NCI-H2081 treated with DMSO at 0.1 percent for 48 hours (cell line): ENCODE measurements at places on chromosomes 7 and 10.

DNA sequence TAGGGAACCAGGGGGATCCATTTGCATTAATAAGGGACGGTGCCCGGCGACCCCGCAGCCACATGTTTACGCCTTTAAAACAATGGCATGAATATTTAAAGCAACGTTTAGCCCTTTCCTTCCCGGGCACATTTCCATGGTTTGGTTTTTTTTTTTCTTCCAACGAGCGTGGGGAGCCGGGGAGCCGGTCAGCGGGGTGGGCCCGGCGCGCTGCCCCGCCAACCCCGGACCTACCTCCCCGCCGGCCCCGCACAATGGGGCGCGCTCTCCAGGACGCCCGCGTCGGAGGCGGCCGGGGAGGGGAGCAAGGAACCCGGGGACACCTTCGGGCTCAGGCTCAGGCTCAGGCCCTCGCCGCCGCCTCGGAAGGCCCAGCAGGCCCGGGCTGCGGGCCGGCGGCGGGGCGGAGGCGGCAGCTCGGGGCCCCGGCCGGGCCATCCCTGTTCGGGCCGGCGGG lies 1.0 kb downstream of the SEPHS1 start:
- no peak for DNase-seq

DNA sequence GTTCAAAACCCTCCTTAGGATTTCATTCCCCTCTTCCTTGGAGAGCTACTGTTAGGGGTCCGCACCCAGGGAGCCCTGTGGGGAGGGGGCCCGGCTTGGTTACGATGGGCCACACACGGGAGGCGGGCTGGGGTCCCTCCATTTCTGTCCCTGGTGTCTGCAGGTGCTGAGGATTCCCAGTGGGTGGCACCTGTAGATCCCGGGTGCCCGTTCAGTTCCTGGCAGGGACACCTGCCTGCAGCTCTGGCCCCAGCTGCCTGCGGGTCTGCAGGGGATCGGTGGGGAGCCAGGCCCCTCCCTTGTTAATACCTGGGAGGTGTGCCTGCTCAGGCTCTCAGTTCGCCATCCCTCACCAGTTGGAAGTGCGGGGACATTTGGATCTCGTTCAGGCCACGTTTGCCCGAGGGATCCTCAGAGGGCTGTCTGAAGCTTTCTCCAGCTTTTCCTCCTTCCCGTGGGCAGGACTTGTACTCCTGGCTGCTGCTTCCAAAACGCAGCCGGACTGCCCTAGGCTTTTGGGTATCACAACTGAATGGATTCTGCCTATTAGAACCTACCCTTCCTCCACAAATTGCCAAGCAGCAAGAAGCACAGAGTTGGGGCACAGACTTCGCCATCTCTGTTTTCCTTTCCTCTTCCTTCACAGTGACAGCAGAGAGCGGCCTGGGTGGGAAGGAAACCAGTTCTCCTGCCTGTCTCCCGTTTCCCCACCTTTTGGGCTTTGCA lies 22.3 kb upstream of the IL15RA start:
- DNase-seq = peak; percentile 16

GRCh38 chr10:70198696-70199466 lies 28.6 kb upstream of the SAR1A start:
- no peak for DNase-seq

- no peak for DNase-seq
These were observed 628 bp downstream of the MPLKIP start for GRCh38 chr7:40133561-40134427.

- no peak for DNase-seq
These were observed 107.6 kb downstream of the VIPR2 start for GRCh38 chr7:159036916-159037605.

- no peak for DNase-seq
These were observed 128.4 kb upstream of the FZD1 start for GRCh38 chr7:91135703-91136430.

DNA sequence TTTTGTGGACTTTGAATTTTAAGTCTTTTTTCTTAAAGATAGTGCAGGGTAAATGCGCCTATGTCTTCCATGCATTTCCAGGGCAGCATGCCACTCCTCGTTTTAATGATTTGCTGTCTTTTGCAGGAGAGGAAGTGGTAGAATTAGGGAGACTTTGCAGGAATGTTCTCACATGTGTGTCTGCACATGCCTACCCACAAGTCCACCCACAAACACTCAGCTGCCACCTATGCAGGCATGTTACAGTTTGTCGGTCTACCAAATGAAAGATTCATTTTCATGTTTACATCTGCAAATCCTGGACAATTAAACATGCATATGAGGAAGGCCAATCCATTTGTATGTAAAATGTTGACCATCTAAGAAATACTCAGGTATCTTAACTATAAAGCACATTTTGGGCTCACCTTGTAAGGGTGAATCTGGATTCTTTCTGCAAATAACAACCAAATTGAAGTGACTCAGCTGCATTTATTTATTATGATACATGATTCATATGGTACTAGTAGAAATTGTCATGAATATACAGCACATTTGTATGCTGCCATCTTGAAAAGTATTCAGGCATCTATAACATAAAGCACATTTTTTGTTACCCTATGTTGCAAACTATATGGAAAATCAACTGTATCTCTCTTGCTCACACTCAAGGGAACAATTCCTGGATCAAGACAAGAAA lies 4.7 kb upstream of the TEX36 start:
- DNase-seq = no peak

- no peak for DNase-seq
These were observed 211.1 kb upstream of the TCF7L2 start for GRCh38 chr10:112738606-112739591.

- DNase-seq = no peak
These were observed 310.9 kb upstream of the ZNF32 start for GRCh38 chr10:43959364-43960134.

- no peak for DNase-seq
These were observed 267.6 kb downstream of the SKIDA1 start for GRCh38 chr10:21257919-21258318.

- no peak for DNase-seq
These were observed 2.2 kb upstream of the CUX1 start for GRCh38 chr7:101814991-101815825.

GRCh38 chr10:109743574-109743973 lies 179.7 kb downstream of the XPNPEP1 start:
- no peak for DNase-seq

- no peak for DNase-seq
These were observed 5.3 kb upstream of the DHTKD1 start for GRCh38 chr10:12063483-12063818.

DNA sequence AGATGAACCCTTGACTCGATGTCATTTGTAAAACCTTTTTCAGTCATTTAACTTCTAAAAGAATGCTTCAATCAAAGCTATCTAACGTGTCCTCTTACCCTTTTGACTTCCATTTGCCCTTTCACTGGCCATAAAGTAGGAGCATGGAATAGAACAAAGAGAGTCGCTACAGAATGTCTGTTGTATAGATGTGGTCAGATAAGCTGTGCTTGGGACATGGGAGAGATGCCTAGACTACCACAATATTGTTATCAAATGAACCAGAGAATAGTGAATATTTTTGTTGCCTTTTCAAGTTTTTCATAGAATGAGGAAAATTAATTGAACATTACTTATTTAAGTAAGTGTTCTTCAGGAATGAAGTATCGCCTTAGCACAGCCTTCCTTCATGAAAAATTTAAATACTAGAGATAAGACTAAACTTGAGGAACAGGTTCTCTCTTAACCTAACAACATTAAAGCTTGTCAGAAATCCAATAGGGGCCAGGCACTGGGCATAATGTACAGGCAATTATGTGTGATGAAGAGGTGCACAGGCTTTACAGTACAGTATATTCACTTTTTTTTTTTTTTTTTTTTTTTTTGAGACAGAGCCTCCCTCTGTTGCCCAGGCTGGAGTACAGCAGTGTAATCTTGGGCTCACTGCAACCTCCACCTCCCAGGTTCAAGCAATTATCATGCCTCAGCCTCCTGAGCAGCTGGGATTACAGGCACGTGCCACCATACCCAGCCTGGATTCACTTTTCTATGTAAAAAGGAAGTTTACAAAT lies 7.5 kb upstream of the KMT2E start:
- DNase-seq = no peak

DNA sequence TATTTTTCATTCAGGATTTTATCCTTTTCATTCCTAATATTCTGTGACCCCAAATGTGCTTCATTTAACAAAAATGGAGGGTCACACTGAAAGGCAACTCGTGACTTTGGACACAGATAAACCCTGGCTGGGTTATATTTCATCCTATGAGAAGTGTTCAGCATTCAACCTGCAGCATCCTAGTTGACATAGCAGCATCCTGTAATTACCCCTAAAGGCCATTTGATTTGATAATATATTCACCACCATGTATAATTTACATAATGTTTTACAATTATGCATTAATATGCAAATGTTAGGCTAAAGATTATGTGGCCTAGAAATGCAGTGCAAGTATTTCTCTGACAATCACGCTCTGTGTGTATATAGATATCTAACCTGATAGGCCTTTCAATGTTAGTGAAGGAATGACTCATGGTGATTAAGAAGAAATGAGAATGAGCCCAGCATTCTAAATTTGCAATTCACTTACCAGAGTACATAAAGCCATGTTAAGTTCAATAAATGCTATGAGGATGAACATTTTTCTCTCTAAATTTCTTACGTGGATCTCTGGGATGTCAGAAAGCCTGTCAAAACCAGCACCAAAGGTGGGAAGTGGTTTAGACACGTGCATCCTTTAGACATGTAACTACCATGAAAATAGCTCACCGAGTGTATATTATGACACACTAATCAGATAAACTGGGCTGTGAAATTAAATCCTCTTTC lies 337.7 kb upstream of the AOAH start:
- DNase-seq = no peak

DNA sequence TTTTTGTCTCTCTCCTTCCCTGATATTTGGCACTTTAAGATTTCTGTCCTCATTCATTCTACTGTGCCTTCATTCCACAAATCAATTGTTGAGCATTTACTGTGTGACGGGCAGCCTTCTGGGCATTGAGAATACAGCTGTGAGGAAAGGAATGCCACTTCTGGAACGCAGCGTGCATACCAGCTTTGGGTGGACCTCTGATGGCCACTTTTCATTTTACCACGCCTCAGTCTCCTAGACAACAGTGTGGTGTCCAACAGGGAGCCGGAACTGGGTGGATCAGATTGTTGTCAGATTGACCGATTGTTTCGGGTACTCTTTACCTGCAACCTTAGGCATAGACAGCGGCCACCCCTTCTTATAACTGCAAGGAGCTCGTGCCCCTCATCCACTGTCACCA lies 222.7 kb upstream of the DPP6 start:
- DNase-seq = no peak

DNA sequence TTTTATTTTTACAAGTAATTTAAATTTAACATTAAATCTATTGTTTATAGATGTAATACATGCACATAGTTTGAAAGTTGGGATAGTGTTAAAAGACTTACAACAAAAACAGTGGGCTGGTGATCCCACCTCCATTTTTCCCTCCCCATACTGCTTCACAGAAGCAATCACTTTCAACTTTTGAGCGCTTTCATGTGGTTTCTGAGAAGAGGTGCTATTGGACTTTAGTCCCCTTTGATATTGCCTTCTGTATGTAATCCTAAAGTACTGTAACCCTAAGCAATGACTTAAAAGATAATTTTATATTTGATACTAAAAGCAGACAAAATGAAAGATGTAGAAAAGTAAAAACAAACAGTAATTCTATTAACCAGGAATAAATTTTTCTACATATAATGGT lies 88.1 kb upstream of the FAM171A1 start:
- no peak for DNase-seq

DNA sequence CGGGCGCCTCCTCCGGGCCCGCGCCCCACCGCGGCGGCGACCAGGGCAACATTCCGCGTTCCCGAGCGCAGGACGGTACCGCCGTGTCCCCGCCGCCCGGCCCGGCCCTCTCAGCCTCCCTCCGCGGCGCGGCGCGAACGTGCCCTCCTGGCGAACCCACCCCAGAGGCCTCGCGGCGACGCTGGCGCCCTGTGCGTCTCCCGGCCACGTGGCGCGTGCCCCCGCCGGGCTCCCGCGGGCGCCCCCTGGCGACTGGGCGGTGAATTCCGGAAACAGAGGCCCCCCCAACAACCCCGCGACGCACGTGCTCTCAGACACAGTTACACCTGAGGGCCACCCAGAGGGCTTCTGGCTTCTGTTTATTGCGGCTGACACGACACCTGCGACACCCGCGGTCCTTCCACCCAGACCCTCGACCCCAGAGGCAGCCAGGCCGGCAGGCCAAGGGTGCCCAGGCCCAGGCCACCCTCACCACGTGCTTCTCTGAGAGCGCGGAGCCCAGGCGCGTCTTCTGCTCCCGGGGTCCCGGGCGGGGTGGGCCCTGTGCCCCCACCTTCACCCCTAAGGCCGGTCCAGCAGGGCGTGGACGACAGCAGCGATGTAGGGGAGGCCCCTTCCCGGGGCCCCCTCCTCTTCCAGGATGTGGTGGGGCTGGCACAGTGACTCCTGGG lies at the start of gene SAP25:
Gene SAP25 (minus strand): TSS at position 210 of the 671 bp plus-strand sequence. CDS start 158 bp downstream, at position 52.
- DNase-seq = no peak

- DNase-seq = no peak
These were observed 10.2 kb downstream of the APBB1IP start for GRCh38 chr10:26448292-26448691.

DNA sequence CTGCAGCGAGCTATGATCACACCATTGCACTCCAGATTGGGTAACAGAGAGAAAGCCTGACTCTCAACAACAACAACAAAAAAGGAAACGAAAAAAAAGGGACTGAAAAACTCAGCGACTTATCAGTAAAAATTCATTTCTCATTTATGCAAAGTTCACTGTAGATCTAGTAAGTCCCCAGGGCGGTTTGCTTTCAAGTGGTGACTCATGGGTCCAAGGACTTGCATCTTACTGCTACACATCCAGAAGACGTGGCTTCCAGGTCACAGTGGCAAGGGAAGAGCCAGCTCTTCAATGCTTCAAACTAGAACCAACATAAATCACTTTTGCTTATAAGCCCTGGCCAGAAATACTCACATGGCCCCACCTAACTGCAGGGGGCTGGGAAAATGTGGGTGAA lies 178.3 kb upstream of the AUTS2 start:
- no peak for DNase-seq

GRCh38 chr10:61078542-61079275 lies 134.7 kb upstream of the RHOBTB1 start:
- DNase-seq = no peak

- DNase-seq = no peak
These were observed 264.6 kb downstream of the DGKB start for GRCh38 chr7:14637968-14638367.

GRCh38 chr7:12864470-12865046 lies 177.1 kb downstream of the ARL4A start:
- DNase-seq = no peak

- no peak for DNase-seq
These were observed 545.5 kb upstream of the FOXK1 start for GRCh38 chr7:4136501-4137110.

GRCh38 chr10:28620251-28620650 lies 57.1 kb upstream of the BAMBI start:
- DNase-seq = no peak

- no peak for DNase-seq
These were observed 160.8 kb downstream of the LRMDA start for GRCh38 chr10:75592151-75592787.

- no peak for DNase-seq
These were observed 103.3 kb downstream of the BBS9 start for GRCh38 chr7:33232632-33233145.

DNA sequence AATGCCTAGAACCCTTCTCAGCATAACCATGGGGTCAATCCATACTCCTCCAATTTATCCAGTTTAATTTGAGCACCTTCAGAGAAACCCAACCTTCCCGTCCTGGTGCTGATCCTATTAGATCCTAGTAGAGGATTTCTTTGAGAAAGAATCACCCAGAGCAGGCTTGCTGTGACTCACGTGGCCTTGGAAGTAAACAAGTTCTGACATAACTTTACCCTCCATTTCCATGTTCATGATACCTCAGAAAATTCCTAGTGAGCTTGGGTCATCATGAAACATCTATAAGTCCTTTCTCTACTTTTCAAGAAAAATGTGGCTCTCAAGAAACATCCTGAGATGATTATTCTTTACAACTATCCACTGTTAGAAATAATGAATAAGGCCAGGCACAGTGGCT lies 71.7 kb downstream of the PRLHR start:
- no peak for DNase-seq
